Muscle of leg (tissue), 16 donors: ENCODE measurements at places on chromosomes 7 and 10. TPM values are rescaled to one million over a fixed set of nuclear protein-coding genes. Genes with fewer than 3 reads are reported as not detected.

ATG9B gene
- total RNA-seq: 0.22 TPM

DIP2C gene
- total RNA-seq: 15.1 TPM

TAS2R41 gene
- not detected for total RNA-seq

TAC1 gene
- total RNA-seq: 2.0 TPM

DNA sequence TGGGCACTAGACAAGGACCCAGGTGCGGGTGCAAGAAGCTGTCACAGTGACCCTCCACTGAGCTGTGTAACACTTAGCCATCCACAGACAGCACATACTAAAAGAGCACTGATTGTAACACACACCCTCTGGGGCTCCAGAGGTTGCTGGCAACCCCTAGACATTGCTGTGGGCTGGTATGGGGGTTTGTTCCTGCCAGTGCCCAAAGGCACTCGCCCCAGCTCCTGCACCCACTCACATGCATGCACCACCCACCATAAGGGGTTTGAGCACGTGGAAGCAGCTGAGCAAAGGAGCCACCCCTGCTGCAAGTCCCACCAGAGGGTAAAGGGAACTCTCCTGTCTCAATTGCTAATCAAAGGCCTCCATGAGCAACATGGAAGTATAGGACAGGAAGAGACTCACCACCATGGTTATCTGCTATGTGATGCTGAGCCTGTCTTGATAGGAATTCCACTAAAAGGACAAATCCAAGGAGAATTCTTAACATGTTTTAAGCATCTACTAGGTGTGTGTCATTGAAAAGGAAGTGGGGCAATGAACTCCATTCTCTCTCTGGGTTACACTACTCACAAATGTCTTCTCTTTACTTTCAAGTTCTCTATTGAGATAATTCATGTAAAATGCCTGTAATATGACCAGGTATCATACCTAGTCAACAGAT is 103.1 kb downstream of the GFRA1 start:
- peaks cover 3% of the 10 kb centered on the region for H3K4me1 ChIP-seq
- no peak overlapping the region for H3K27ac ChIP-seq
- no peaks in the 10 kb centered on the region for H3K27me3 ChIP-seq
- DNase-seq: no peak
- no peaks in the 10 kb centered on the region for H3K36me3 ChIP-seq

GRCh38 chr10:79444199-79445119 is 965 bp downstream of the ZCCHC24 start:
- peak overlapping the region; percentile 89 for H3K27ac ChIP-seq
- H3K36me3 ChIP-seq: peaks cover 20% of the 10 kb centered on the region
- H3K4me1 ChIP-seq: peaks cover 60% of the 10 kb centered on the region
- peak overlapping the region; percentile 71 for H3K4me3 ChIP-seq
- DNase-seq: peak; percentile 81

DNA sequence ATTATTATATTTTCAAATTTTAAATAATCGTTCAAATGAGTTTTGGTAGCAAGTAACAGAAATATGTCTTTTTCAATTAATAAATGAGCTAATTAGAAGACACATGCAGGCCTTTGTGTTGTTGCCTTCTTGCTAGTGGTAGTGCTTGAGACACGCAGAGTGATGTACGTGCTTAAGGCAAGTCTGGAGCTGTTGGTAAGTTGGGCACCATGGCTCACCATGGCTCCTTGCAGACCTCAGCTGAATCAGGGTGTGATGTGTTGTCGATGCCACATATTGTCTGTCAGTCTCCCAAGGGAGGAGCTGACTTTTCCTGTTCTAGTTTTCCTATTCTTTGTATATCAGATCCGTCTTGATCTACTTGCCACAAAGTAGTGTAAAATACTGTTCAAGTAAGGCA is 8.3 kb downstream of the CDK14 start:
- H3K4me1 ChIP-seq: peaks cover 6% of the 10 kb centered on the region
- H3K4me3 ChIP-seq: no peak overlapping the region
- DNase-seq: no peak
- no peaks in the 10 kb centered on the region for H3K36me3 ChIP-seq

GRCh38 chr7:47406801-47407129 is 175.1 kb downstream of the TNS3 start:
- no peaks in the 10 kb centered on the region for H3K27me3 ChIP-seq
- DNase-seq: no peak
- peak overlapping the region; percentile 3 for H3K27ac ChIP-seq
- H3K4me1 ChIP-seq: peaks cover 26% of the 10 kb centered on the region

- H3K4me3 ChIP-seq: no peak overlapping the region
- H3K27me3 ChIP-seq: no peaks in the 10 kb centered on the region
- no peak overlapping the region for H3K27ac ChIP-seq
- DNase-seq: peak; percentile 30
Measured at GRCh38 chr10:132591166-132591971, 53.8 kb downstream of the INPP5A start.

DNA sequence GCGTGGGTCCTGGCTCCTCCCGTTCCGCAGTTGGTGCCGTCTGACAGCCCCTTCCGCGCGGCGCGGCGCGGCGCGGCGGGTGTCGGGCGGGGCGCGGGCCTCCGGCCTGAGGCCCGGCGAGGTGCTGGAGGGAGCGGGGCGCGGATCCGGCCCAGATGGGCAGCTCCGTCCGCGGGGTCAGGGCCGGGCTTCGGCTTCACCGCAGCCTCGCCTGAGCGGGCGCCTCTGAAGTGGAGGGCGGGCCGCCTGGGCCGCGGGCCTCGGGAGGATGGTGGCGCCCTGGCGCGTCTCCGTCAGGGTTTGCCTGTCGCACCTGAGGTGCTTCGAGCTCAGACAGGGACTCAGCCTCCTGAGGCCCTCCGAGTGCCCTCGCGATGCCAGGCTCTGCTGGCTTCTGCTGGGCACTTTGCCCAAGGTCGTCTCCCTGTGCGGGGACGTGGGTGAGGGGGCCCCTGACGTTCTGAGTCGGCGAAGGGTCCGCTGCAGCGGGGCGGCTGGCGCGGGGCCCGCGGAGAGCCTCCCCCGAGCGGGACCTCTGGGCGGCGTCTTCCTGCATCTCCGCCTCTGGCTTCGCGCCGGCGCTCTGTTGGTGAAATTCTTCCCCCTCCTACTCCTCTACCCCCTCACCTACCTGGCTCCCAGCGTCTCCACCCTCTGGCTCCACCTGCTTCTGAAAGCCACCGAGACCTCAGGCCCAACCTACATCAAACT is 473 bp downstream of the ADCK2 start:
- peak overlapping the region; percentile 66 for H3K4me3 ChIP-seq
- peaks cover 18% of the 10 kb centered on the region for H3K4me1 ChIP-seq
- peaks cover 10% of the 10 kb centered on the region for H3K36me3 ChIP-seq
- peak; percentile 64 for DNase-seq
- peak overlapping the region; percentile 65 for H3K27ac ChIP-seq

- no peak overlapping the region for H3K4me3 ChIP-seq
- peaks cover 2% of the 10 kb centered on the region for H3K27me3 ChIP-seq
- peaks cover 37% of the 10 kb centered on the region for H3K4me1 ChIP-seq
- H3K36me3 ChIP-seq: peaks cover 11% of the 10 kb centered on the region
- no peak overlapping the region for H3K27ac ChIP-seq
Measured at GRCh38 chr7:598899-599298, 79.3 kb upstream of the PDGFA start.
